Stimulated activated CD4-positive, alpha-beta T cell treated with anti-CD3 and anti-CD28 coated beads, Interleukin-15, amount 100 ng/mL, for 1 hour (primary cell): ENCODE measurements at places on chromosomes 6 and 20.

DNA sequence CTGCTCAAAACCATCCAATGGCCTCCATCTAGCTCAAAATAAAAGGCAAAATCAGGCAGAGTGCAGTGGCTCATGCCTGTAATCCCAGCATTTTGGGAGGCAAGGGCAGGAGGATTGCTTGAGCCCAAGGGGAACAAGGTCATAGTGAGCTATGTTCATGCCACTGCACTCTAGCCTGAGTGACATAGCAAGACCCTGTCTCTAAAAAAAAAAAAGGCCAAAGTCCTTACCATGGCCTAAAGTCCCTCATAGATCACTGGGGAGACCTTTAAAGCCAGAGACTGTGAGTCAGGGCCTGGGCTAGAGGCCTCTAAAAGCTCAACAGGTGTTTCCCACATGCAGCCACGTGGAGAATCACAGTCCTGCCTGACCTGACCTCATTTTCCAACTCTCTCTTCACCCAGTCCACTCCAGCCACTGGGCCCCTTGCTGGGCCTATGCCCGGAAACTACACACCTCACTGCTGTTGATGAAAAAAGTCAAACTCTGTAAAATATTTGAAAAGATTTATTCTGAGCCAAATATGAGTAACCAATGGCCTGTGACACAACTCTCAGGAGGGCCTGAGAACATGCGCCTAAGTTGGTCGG, 28.2 kb upstream of the TAB2 start:
- no peak for DNase-seq

GRCh38 chr6:25883536-25883935, 9.5 kb upstream of the SLC17A3 start:
- no peak for DNase-seq

DNA sequence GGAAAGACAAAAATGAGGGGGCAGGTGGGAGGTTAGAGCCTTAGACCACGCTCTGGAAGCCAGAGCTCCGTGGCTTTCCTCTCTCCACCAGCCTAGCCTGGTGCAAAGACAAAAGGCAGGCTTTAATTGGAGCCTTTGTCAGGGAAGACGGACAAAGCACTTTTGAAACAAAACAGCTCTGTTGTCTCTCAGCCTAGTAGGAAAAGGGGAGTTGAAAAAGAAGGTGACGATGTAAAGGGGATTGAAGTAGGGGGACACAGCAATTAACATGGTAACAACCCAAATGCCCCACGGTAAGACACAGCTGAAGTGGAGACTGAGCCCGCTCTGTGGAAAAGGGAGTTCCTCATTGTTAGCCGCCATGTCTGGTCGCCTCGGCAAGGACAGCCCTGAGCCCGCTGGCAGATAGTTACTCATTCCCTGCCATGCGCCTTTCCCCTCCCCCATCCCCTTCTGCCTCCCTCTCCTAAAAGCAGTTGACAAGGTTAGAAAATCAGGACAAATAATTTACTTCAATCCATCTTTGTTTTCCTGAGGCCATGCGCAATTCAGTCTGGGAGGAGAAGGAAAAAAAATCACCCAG, 93.0 kb downstream of the TCP11 start:
- DNase-seq = no peak

- DNase-seq = no peak
These were observed 1.9 kb downstream of the ZFAND3 start for GRCh38 chr6:37821446-37821845.

GRCh38 chr6:3442431-3443220, 14.2 kb downstream of the SLC22A23 start:
- DNase-seq = no peak

DNA sequence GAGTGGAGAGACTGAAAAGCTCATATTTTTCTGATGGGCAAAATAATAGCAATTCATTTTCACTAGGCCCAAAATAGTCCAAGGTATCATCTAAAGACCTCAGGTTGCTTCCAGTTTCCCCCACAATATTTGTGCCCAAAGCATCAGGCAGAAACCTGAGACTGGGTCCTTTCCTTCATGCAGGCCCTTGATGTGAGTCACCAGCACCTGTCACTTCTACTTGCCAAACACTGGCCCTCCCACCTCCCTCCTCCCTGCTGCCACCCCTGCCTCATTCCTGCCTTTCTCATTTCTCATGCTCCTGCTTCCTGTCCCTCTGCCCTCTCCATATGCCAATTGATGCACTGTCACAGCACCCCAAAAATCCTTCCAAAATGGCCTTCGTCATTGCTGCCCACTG, 230.4 kb upstream of the CST7 start:
- no peak for DNase-seq

- no peak for DNase-seq
These were observed 14.5 kb downstream of the BRD2 start for GRCh38 chr6:32982702-32983492.

GRCh38 chr6:122712093-122712447, 67.4 kb upstream of the FABP7 start:
- no peak for DNase-seq

DNA sequence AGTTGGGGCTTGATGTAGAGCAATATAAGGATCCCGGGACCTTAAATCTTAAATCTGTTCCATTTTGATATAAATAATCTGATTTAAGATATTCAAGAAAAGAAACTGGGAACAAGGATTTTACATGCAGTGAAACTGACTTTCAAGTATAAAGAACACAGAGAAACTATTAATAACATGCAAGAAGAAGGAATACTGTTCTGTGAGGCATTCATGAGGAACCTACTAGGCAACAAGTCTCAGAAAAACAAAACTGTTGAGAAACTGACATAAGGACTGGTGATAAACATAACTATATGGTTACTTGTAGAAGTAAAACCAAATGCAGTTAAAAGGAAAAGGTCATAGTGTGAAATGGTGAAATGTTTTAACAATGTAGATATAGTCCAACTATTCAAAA, 15.8 kb downstream of the HDDC2 start:
- DNase-seq = no peak

GRCh38 chr6:133187657-133188453, 53.3 kb upstream of the EYA4 start:
- no peak for DNase-seq

- no peak for DNase-seq
These were observed 53.3 kb upstream of the PRL start for GRCh38 chr6:22350109-22350508.

- no peak for DNase-seq
These were observed 23.1 kb upstream of the KCNB1 start for GRCh38 chr20:49505518-49505917.

DNA sequence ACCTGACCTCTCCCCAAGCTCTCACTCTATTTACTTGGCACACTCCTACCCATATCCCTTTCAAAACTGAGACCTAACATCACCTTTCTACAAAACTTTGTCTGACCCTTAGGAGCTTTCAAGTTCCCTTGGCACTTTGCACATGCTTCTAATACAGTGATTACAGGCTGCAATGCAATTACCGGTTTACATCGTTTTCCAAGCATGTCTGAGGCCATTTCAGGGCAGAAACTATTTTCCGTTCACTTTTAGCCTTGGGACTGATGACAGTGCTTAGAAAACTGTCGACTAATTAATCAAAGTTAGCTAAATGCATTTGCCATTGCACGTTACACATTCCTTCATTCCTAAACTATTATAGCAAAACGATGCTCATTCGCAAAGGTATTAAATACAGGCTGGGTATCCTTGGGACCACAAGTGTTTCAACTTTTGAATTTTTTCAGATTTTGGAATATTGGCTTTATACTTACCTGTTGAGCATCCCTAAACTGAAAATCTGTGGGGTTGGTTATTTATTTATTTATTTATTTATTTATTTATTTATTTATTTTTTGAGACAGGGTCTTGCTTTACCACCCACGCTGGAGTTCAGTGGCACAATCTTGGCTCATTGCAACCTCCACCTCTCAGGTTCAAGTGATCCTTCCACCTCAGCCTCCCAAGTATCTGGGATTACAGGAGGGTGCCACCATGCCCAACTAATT, 3.3 kb downstream of the RARS2 start:
- DNase-seq = no peak

GRCh38 chr6:34070315-34071135, 75.4 kb downstream of the GRM4 start:
- no peak for DNase-seq

- DNase-seq = no peak
These were observed 20.6 kb downstream of the KCNQ5 start for GRCh38 chr6:72642435-72642834.

- no peak for DNase-seq
These were observed 23.2 kb downstream of the RBCK1 start for GRCh38 chr20:431012-431904.

DNA sequence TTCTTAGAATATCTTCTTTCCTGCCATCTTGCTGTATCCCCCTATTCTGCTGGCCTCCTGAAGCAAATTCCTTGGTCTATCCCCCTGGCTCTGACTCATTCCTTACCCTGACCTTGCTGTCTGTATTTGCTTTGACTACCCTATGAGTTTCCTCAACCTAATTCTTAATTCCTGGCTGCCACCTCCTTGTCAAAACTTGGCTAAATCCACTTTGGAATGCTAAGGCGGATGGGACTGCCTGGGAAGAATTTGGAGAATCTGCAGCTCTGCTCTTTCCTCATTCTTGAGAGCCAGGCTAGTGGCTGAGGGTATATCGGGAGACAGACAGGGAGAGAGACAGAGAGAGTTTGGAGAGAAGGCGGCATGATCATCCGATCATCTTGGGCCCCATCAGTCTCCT, 24.4 kb downstream of the CAP2 start:
- no peak for DNase-seq

DNA sequence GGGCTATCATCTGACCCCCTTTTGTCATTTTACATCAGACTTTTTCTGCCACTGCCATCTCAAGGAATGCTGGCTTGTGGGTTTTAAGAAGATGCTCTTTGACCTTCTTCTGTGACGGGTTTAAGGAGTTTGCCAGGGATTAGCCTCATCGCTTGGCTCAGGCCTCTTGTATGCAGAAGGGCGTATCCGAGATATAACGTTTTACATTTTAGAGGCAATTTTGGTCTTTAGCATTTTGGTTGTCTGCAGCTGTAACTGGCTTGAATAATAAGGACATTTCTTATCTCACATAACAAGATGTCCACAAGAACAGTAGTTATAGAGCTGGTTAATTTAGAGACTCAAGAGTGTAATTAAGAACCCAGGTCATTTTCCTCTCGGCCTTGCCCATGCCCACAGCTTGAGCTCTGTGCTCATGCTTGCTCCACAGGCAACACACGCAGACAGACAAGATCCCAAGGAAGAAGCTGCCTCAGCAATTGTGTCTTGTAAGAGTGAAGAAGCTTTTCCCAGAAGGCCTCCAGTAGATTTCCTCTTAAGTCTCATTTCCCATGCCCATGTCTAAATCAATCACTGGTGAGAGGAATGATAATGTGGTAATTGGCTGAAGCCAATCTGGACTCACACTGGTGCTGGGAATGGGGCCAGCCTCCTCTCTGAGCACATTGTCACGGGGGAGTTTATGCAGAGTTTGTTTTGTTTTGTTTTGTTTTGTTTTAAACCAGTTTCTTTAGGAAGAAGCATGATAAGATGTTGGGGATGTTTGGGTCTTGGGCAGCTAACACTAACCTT, 36.8 kb downstream of the PTCHD4 start:
- DNase-seq = no peak

- no peak for DNase-seq
These were observed 53.4 kb upstream of the RNF24 start for GRCh38 chr20:4068708-4069107.

DNA sequence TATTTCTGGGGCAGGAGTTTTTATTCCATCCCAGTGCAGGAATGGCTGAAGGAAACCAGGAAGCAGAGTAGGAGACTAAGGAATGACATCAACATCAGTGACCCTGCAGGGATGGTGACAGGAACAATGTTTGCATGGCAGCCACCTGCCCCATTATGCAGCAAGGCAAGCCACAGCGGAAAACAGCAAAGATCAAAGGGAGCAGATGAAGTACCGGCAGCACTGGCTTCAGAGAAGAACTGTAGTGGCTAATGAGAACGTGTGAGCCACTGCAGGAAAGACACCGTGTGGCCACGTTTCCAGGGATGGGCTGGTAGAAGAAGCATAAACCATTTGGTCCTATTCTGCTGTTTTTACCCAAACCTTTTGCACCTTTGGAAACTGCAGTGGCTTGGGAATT, 52.9 kb upstream of the TAB2 start:
- no peak for DNase-seq

- no peak for DNase-seq
These were observed 4.4 kb upstream of the CCDC28A start for GRCh38 chr6:138769102-138769676.

- DNase-seq = no peak
These were observed 2.9 kb upstream of the LY6G6D start for GRCh38 chr6:31712296-31712695.

DNA sequence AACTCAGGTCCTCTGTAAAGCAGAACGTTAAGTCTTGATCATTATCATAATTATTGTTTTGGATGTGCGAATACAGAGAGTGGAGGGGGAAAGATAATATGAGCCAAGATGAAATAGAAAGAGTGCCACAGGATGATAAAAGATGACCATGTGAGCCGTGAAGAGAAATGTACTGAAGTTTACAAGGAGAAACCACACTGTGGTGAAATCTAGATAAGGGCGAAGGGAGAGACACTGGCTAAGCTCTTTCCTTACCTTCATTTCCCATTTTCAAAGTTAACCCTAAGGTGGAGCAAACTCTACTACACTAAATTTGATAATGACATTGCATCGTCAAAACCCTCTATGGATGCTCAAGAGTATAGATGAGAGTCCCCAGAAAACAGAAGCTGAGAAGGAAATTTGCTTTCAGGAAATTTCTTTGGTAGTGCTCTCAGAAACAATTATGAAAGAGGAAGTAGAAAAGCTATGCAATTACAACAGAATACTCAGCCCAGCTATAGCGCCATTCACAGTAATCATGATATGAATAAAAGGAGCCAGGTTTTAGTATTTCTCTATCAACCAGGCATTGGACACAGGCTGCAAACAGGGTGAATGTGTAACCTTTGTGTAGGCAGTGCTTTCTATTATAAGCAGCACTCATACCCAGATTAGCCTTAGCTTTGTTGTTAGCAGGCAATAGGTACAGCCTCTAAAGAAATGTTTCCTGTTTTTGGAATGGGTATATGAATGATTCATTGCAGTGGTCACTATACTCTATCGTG, 1080.7 kb downstream of the GRIK2 start:
- no peak for DNase-seq

GRCh38 chr6:37487591-37488380, 11.9 kb downstream of the CCDC167 start:
- no peak for DNase-seq

- DNase-seq = no peak
These were observed 7.2 kb upstream of the PCIF1 start for GRCh38 chr20:45927071-45927878.

- DNase-seq = no peak
These were observed 18.2 kb downstream of the TMEM244 start for GRCh38 chr6:129842881-129843409.
